T-helper 17 cell (primary cell): ENCODE measurements at places on chromosomes 6 and 20.

DNA sequence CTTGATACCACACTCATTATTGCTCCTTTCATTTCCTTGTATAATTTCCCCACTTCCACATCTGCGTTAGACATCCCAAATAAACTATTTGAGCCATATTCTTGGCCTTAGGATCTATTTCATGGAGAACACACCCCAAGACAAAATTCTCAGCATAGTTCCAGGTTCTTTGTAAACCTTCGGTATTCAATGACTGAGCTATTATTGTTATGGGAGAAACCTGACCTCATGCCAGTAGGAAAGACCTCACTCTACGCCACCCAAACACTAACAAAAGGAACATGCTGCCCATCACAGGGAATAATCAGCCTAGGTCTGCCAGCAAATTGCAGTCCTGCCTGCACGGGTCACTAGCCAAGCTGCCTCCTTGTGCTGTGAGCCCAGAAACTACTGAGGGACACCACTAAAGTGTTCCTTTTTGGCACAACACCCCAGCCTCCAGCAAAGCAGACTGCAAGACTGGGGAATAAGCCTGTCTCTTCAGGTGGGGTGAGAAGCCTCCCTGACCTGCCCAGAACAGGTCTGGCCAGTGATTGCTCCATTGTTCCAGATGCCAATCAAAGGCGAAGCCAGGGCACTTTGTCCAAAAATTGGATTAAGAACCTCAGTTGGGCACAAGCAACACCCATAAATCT, 371.8 kb downstream of the MAFB start:
- no peak overlapping the region for H3K4me3 ChIP-seq
- H3K4me1 ChIP-seq = no peaks in the 10 kb centered on the region
- H3K27ac ChIP-seq = no peak overlapping the region
- no peaks in the 10 kb centered on the region for H3K27me3 ChIP-seq
- no peaks in the 10 kb centered on the region for H3K36me3 ChIP-seq

DNA sequence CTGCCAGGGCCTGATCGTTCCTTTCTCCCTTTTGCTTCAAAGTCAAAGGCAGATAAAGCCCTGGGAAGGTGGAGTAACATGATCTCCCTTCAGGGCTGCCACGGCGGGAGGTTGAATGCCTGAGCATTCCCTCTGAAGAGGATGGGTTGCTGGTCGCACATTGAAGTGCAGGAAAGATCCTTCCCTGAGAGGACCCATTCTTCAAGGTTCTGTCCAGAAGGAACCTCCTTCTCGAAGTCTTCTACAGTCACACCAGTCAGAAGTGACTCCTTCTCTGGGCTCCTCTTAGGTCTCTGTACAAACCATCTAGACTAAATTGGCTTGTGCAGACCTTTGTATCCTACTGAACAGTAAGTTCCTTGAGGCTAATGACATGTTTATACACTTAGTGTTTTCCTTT, 192.6 kb upstream of the VGLL2 start:
- no peaks in the 10 kb centered on the region for H3K27me3 ChIP-seq
- H3K4me3 ChIP-seq = no peak overlapping the region
- no peak for DNase-seq
- no peaks in the 10 kb centered on the region for H3K36me3 ChIP-seq
- no peak overlapping the region for H3K27ac ChIP-seq

DNA sequence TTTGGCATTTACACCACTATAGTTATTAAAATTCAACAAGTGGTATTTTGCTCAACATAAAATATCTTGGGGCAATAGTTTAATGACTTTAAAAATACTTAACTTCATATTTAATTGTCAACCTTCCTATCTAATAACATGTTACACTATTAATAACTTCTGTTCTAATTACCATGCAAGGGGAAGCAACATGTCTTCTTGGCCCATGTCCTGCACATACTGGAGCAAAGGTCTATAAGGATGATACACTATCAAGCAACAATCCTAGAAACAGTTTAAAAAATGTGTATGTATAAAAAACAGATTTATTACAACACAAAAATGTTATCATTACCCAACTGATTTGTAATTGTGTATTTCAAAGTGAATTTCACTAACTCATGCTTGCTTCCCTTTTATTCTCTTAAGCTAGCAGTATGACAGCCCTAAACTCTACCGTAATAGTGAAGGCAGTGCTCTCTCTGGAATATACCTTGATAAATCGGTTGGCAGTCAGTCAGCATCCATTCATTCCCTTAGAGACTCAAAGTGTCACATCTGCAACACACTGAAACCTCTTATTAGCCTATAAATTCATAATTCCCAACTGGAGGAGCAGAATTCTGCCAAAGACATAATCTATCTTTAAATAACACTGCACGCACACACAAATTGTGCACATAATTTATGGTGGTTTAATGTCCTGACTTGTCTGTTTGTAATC, 18.3 kb downstream of the CCNC start:
- H3K36me3 ChIP-seq = peaks cover 7% of the 10 kb centered on the region
- DNase-seq = no peak
- H3K4me3 ChIP-seq = no peak overlapping the region
- no peak overlapping the region for H3K27ac ChIP-seq
- no peaks in the 10 kb centered on the region for H3K27me3 ChIP-seq

DNA sequence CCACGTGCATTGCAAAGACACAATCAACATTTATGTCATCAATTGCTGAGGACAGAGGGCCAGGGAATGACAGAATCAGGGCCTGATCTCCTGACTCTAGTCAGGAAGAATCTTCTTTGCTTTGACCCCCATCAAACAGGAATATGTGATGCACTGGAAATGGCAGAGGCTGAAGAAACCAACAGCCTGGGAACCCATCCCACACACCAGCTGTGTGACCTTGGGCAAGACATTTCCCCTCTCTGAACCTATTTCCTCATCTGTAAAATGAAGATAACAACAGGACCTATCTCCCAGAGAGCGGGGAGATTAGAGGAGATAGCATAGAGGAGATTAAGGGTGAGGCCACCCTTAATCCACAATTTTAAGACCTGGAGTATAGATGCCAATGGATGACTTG, 1.5 kb downstream of the HNF4A start:
- H3K4me3 ChIP-seq = no peak overlapping the region
- peaks cover 58% of the 10 kb centered on the region for H3K27me3 ChIP-seq
- peaks cover 6% of the 10 kb centered on the region for H3K36me3 ChIP-seq
- DNase-seq = no peak
- no peaks in the 10 kb centered on the region for H3K4me1 ChIP-seq

DNA sequence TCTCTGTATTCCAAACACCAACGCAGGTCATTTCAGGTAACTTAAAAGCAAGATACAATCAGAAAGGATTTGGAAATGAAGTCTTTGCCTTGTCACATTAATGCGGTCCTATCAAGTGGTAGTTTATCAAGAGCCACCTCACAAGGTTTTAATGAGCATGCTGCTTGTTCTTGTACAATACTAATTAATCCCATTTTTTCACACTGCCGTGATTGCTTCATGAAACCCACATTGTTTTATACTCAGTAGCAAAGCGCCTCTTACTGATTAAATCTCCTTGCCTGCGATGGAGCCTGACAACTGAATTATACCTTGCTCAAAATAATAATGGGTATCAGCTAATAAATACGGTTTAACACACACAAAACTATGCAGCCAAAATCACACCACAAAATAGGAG, 234.1 kb upstream of the TSHZ2 start:
- peaks cover 21% of the 10 kb centered on the region for H3K27me3 ChIP-seq
- DNase-seq = no peak
- no peaks in the 10 kb centered on the region for H3K36me3 ChIP-seq
- no peak overlapping the region for H3K4me3 ChIP-seq
- no peaks in the 10 kb centered on the region for H3K4me1 ChIP-seq

DNA sequence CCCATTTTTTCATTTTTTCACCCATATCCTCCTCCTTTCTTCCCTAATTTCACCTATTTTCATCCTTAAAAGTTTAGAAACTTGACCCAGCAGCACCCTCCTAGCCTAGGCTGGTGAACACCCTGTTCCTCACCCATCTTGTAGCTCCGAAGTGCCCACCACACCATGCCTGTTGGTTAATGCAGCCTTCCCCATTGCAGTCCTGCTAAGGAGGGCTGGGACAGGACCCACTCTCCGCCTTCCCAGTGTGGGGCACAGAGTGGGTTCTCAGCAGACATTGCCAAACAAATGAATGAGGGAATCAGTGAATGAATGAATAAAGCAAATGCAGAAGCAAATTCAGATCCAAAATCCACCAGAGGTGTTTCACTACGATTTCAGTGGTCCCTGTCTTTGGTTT, 45.7 kb downstream of the CTCFL start:
- H3K4me3 ChIP-seq = no peak overlapping the region
- peaks cover 8% of the 10 kb centered on the region for H3K4me1 ChIP-seq
- peaks cover 14% of the 10 kb centered on the region for H3K27me3 ChIP-seq

DNA sequence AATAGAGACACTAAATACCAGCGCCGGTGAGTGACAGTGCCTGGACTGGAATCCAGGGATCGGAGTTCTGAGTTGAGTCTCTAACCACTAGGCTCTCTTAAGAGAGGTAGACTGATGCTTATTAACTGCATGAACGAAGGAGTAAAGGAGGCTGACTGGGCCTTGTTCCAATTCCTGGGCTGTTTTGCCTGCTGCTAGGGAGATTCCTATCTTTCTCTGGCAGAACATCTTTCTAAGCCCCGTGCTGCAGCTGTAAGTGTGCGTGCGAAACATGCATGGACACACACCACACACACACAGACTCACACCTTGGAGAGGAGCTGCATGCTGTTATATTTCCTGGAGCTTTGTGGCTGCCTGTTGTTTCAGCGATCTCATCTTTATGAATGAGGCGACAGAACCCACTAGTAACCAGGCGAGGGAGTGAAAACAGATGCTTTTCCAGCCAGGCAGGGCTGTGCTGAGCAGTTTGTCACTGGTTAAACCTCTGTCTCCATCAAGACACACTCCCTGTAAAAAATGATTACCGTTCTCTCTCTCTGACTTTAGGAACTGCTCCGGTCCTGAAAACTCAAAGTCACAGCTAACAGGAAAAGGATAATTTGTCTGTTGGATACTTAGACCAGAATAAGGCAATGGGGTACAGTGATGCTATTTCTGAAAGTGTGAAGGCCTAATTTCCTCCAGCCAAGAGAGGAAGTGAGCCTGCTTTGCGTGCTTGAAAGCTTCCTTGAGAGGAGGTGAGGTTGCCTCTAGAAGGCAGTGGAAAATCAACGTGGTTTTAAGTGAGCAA, 157.4 kb upstream of the ZNF217 start:
- no peaks in the 10 kb centered on the region for H3K36me3 ChIP-seq
- H3K4me1 ChIP-seq = peaks cover 38% of the 10 kb centered on the region
- DNase-seq = no peak

DNA sequence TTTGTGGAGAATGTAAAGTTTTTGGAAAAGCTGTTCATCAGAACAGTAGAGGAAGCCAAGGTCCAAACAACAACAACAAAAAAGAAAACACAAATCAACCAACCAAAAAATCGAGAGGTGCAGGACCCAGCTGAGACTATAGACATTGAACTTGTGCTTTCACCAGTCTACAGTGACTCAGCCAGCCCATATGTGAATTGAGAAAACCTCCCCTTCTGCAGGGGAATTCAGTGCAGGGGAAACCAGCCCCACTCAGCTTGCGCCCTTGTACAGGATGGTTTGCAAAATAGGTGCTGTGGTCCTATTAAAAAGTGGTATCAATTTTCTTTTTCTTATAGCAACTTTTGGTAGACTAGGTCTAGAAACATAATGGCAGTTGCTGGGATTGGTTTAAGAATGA, 21.3 kb downstream of the MLIP start:
- no peaks in the 10 kb centered on the region for H3K4me1 ChIP-seq
- H3K27ac ChIP-seq = no peak overlapping the region
- H3K36me3 ChIP-seq = no peaks in the 10 kb centered on the region
- H3K27me3 ChIP-seq = no peaks in the 10 kb centered on the region
- H3K4me3 ChIP-seq = no peak overlapping the region

- peaks cover 5% of the 10 kb centered on the region for H3K36me3 ChIP-seq
- no peak overlapping the region for H3K27ac ChIP-seq
- no peak overlapping the region for H3K4me3 ChIP-seq
- H3K4me1 ChIP-seq = peaks cover 31% of the 10 kb centered on the region
- H3K27me3 ChIP-seq = no peaks in the 10 kb centered on the region
Measured at GRCh38 chr6:69775941-69776340, 20.9 kb downstream of the LMBRD1 start.

GRCh38 chr6:11218538-11219399, 13.7 kb downstream of the NEDD9 start:
- H3K4me3 ChIP-seq = no peak overlapping the region
- H3K4me1 ChIP-seq = peaks cover 34% of the 10 kb centered on the region
- H3K36me3 ChIP-seq = no peaks in the 10 kb centered on the region
- H3K27me3 ChIP-seq = no peaks in the 10 kb centered on the region
- H3K27ac ChIP-seq = no peak overlapping the region

GRCh38 chr6:111207141-111207858, 120.0 kb downstream of the SLC16A10 start:
- peaks cover 4% of the 10 kb centered on the region for H3K36me3 ChIP-seq
- no peak overlapping the region for H3K27ac ChIP-seq
- no peak for DNase-seq
- H3K27me3 ChIP-seq = no peaks in the 10 kb centered on the region
- H3K4me1 ChIP-seq = peaks cover 7% of the 10 kb centered on the region

GRCh38 chr20:10316582-10316981, 98.0 kb downstream of the SNAP25 start:
- no peaks in the 10 kb centered on the region for H3K4me1 ChIP-seq
- DNase-seq = no peak
- no peaks in the 10 kb centered on the region for H3K36me3 ChIP-seq
- no peak overlapping the region for H3K4me3 ChIP-seq
- peaks cover 32% of the 10 kb centered on the region for H3K27me3 ChIP-seq
- H3K27ac ChIP-seq = no peak overlapping the region

GRCh38 chr6:119350952-119351372, 1.4 kb upstream of the MAN1A1 start:
- H3K27me3 ChIP-seq = no peaks in the 10 kb centered on the region
- peak overlapping the region; percentile 95 for H3K4me3 ChIP-seq
- H3K36me3 ChIP-seq = no peaks in the 10 kb centered on the region
- H3K4me1 ChIP-seq = peaks cover 27% of the 10 kb centered on the region
- no peak for DNase-seq

DNA sequence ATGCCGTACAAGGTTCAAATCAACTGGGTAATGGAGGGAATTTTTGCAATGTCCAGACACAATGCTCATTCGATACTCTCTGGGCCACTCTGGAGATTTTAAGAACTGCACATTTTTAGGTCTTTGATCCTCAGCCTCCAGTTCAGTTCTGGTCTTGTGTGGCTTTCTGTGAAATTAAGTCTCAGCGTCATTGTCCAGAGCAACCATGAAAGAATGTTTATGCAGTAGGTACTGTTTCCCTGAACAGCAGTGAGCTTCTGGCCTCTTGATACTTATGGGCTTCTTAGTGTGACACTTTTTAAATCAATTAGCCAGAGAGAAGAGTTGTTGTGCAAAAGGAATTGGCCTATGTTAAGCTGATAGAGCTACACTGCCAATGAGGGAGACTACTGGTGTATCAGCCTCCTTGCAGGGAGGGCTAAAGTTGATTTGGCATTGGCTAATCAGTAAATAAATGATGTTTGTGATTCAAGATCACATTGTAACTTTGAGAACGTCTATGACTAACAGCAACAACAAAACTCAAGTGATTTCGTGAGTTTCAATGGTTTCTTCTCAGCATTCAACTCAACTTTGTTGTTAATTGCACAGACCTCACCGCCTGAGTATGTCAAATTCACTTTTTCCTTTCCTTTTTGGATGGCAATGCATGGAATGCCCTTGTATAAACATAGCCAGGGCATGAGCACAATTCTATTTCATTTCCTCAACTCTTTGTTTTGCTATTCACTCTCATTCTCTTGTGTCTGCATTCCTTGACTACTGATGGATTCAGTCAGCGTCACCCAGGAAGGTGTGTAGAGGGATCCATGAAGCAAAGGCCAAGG, 85.1 kb downstream of the GJA1 start:
- no peaks in the 10 kb centered on the region for H3K4me1 ChIP-seq
- H3K27ac ChIP-seq = no peak overlapping the region
- no peaks in the 10 kb centered on the region for H3K36me3 ChIP-seq
- no peak overlapping the region for H3K4me3 ChIP-seq

GRCh38 chr6:133880006-133880405, 8.9 kb upstream of the TCF21 start:
- DNase-seq = no peak
- H3K4me3 ChIP-seq = no peak overlapping the region
- no peaks in the 10 kb centered on the region for H3K4me1 ChIP-seq
- no peaks in the 10 kb centered on the region for H3K36me3 ChIP-seq
- H3K27me3 ChIP-seq = peaks cover 66% of the 10 kb centered on the region
